CD4-positive, alpha-beta memory T cell (primary cell): ENCODE measurements at places on chromosomes 16 and 17. TPM values are rescaled to one million over a fixed set of nuclear protein-coding genes. Genes with fewer than 3 reads are reported as not detected.
A peak's percentile ranks its signal among the peaks of the same experiment; 100 is the strongest.

The KRT27 gene
- not detected for total RNA-seq

The LYRM1 gene
- 27.4 TPM for total RNA-seq

The CBX4 gene
- 64.7 TPM for total RNA-seq

The SLC16A11 gene
- 1.2 TPM for total RNA-seq

- H3K27ac ChIP-seq: no peak overlapping the region
- H3K36me3 ChIP-seq: no peaks in the 10 kb centered on the region
- no peak for DNase-seq
- no peak overlapping the region for H3K4me3 ChIP-seq
Measured at GRCh38 chr16:5020551-5020950, 13.2 kb downstream of the NAGPA start.

- no peak for DNase-seq
- H3K27ac ChIP-seq: no peak overlapping the region
- no peak overlapping the region for H3K4me3 ChIP-seq
- peaks cover 15% of the 10 kb centered on the region for H3K4me1 ChIP-seq
- no peaks in the 10 kb centered on the region for H3K27me3 ChIP-seq
- H3K36me3 ChIP-seq: no peaks in the 10 kb centered on the region
Measured at GRCh38 chr17:74970395-74970794, 2.2 kb downstream of the HID1 start.

DNA sequence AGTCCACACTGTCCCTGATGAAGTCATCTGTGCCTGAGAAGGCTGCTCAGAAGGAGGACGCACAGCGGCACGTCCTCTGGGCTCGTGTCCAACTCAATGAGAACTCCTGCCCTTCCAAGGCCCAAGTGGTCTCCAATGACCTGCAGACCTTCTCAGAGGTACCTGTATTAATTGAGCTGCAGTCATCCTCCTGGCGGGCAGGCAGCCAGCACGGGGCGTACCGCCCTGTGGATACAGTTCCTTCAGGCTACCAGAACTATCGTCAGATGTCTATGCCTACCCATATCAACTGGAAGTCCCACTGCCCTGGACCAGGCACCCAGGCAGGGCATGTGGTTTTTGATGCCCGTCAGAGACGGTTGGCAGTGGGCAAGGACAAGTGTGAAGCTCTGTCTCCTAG lies 2.9 kb upstream of the TMEM102 start:
- H3K4me1 ChIP-seq: peaks cover 11% of the 10 kb centered on the region
- DNase-seq: no peak
- no peak overlapping the region for H3K4me3 ChIP-seq

DNA sequence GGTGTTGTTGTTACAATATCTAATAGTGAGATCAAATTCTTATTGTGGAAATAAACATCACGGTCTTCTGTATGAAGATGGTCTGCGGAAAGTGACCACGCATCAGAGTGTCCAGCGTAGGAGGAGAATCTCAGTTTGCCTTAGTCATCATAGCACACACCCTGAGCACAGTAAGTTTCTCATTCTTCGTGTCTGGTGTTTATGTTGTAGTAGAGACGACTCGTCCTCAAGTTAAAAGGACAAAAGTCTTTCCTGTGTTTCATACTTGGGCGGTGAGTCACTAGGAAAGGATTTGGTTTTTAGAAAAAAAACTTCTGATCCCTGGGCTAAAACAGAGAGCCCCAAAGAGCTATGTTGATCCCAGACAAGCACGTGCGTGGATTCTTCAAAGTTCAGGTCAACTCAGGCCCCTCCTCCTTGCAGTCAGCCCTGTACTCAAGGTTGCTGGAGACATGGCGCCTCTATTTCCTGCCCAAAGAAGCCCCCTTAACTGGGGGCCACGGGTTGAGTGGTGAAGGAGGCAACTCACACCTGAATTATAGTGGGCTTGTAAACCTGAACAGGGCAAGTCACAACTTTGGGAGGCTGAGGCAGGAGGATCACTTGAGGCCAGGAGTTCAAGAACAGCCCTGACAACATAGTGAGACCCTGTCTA lies 170.4 kb downstream of the ZFHX3 start:
- H3K4me1 ChIP-seq: no peaks in the 10 kb centered on the region
- H3K27me3 ChIP-seq: no peaks in the 10 kb centered on the region
- H3K4me3 ChIP-seq: no peak overlapping the region
- no peak for DNase-seq

GRCh38 chr17:79981090-79981489 lies 54.6 kb downstream of the TBC1D16 start:
- H3K36me3 ChIP-seq: no peaks in the 10 kb centered on the region
- H3K4me1 ChIP-seq: no peaks in the 10 kb centered on the region
- no peaks in the 10 kb centered on the region for H3K27me3 ChIP-seq
- H3K4me3 ChIP-seq: no peak overlapping the region

DNA sequence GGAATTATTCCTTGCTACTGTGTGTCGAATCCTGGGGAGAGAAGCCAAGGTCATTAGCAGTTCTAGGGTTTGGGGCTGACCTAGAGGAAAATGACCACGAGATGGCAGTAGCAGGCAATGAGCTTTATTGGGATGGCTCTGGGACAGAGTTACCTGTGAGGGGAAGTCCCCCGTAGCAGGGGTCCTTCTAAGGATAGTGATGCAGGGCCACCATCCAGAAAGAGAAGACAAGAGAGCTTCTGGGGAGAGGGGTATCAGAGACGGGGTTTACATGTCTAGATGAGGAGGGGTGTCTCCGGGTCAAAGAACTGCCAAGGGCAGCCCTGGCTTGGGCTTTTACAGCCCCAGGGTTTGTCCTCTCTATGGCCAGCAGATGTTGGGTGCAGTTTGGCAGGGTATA lies 6.4 kb upstream of the GGT6 start:
- peaks cover 23% of the 10 kb centered on the region for H3K4me1 ChIP-seq
- no peaks in the 10 kb centered on the region for H3K27me3 ChIP-seq
- no peak for DNase-seq
- H3K4me3 ChIP-seq: no peak overlapping the region
- no peak overlapping the region for H3K27ac ChIP-seq
- no peaks in the 10 kb centered on the region for H3K36me3 ChIP-seq

DNA sequence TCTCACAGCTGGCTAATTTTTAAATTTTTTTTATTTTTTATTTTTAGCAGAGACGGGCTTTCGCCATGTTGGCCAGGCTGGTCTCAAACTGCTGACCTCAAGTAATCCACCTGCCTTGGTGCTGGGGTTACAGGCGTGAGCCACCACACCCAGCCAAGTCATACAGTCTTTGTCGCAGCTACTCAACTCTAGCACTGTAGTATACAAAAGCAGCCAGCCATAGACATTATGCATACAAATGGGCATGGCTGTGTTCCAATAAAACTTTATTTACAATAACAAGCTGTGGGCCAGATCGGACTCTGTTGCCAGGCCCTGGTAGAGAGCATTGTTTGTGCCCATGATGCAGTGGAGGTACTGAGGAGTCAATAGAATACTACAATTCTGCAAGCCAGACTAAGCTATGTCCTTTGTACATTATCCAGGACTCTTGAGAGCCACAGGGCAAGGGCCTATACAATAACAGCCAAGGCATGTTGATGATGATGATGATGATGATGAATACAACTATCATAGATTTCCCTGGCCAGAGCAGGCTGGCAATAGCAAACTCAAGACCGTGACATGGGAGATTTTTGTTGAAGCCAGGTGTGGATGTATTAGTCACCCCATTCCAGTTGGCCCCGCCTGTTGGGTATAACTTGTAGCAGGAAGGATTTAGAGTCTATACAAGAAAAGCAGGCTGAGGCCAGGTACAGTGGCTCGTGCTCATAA lies 101.8 kb downstream of the MYH11 start:
- no peaks in the 10 kb centered on the region for H3K27me3 ChIP-seq
- no peak overlapping the region for H3K27ac ChIP-seq
- no peaks in the 10 kb centered on the region for H3K36me3 ChIP-seq
- no peak for DNase-seq
- H3K4me1 ChIP-seq: no peaks in the 10 kb centered on the region

DNA sequence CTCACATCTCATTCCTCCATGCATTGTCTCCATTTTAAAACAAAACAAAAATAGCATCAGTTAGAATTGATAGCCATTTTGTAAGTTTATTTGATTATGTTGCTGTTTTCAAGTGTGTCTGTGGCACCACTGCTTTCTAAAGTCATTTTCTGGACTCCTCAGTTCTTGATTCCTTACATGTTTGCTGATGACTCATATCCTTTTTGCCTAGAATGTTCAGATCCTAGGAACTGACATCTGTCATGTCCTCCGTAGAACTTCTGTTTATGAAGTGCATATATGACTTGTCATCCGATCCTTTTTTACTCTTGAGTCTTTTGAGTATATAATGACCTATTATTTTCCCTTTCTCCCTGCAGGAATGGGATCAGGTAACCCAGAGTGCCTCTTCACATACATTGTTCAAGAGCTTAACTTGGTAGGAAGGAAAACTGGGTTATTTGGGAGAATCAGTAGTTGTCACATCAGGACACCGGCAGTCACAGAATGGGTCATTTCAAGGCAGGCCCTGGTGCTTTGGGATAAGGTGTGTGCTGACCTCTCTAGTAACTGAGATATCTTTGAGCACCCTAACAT lies 69.2 kb downstream of the MAP2K4 start:
- no peaks in the 10 kb centered on the region for H3K36me3 ChIP-seq
- DNase-seq: no peak
- H3K27me3 ChIP-seq: no peaks in the 10 kb centered on the region
- H3K4me3 ChIP-seq: no peak overlapping the region
- no peaks in the 10 kb centered on the region for H3K4me1 ChIP-seq

DNA sequence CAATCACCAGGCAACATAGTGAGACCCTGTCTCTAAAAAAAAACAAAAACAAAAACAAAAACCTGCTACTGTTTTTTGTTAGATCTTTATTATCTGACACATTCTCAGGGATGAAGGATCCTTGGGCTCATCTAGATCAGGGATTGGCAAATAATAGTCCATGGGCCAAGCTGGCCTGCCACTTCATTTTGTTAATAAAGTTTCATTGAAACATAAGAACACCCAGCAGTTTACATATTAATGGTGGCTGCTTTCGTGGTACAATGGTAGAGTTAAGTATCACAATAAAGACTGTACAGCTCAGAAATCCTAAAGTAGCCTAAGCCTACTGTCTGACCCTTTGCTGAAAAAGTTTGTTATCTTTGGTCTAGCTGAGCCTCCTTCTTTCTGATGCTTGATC lies 32.9 kb upstream of the CLEC18A start:
- H3K4me1 ChIP-seq: no peaks in the 10 kb centered on the region
- no peaks in the 10 kb centered on the region for H3K27me3 ChIP-seq
- peaks cover 17% of the 10 kb centered on the region for H3K36me3 ChIP-seq
- DNase-seq: no peak
- no peak overlapping the region for H3K4me3 ChIP-seq

DNA sequence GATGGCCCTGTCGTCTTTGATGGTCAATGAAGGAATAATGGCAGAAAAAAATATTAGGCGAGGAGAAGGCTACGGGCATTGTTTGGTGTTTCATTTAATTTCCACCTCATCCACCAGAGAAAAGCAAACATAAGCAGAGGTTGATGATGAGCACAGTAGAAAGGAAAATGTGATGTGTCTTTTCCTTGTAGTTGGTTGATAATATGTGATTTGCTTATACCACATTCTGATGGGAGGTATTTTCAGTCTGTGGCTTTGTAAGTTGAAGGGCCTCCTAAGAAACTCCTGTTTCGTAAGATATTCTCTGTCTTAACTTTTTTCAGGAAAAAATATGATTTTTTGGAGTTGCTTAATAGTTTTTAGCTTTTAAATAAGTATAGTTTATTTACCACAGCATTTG lies 215.7 kb downstream of the PRKCA start:
- H3K27me3 ChIP-seq: no peaks in the 10 kb centered on the region
- H3K4me1 ChIP-seq: peaks cover 16% of the 10 kb centered on the region
- DNase-seq: no peak
- H3K36me3 ChIP-seq: no peaks in the 10 kb centered on the region
- H3K4me3 ChIP-seq: no peak overlapping the region
- H3K27ac ChIP-seq: no peak overlapping the region

DNA sequence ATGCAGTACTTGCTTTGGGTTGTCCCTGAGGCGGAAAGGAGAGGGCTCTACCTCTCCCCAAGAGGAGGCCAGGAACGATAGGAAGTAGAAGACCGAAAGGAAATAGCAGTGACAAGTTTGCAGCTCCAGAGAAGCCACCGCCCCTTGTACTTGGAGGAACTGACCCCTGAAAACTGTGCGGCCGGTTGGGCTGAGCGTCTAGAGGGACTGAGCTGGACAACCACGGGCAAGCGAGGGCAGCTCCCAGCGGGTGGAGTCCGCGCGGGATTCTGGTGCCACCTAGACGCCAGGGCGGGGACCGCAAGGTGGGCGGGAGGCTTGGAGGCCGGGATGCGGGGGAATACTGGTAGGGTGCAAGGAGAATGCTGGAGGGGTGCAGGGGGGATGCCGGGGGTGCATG lies 1.3 kb upstream of the SLC6A4 start:
- peaks cover 14% of the 10 kb centered on the region for H3K27me3 ChIP-seq
- H3K27ac ChIP-seq: no peak overlapping the region
- H3K4me1 ChIP-seq: peaks cover 20% of the 10 kb centered on the region
- no peak for DNase-seq
- no peak overlapping the region for H3K4me3 ChIP-seq

DNA sequence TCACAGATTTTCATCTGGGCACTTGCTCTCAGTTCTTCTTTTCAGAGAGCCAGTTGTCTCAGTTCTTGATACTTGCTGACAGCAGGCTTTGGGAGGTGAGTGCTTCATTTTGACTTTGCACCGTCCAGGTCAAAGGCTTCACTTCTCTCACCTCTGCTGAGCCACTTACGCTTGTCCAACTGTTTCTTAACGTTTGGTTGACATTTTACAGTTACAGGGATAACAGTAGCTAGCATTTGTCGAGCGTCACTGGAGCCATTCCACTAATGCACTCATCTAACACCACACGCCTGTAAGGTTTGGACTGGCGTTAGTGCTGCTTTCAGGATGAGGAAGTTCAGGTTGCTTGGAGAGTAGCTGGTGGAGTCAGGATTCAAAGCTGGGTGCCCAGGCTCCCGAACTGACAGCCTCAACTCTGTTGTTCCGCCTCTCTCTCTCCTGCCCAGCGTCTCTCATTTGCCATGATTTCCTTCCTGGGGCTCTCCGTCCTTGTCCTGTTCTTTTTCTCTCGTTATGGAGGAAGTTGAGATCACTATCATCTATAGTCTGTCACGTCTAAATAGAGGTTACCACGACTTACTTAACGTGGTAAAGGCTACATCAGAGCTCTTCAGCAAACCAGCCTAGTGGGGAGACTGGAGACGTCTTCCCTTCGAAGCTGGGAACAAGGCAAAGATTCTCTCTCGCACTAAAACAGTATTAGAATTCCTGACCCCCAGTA lies 220.8 kb downstream of the RPTOR start:
- no peak overlapping the region for H3K4me3 ChIP-seq
- H3K27ac ChIP-seq: peak overlapping the region; percentile 53
- peaks cover 59% of the 10 kb centered on the region for H3K4me1 ChIP-seq
- peak; percentile 46 for DNase-seq
- H3K27me3 ChIP-seq: no peaks in the 10 kb centered on the region
